Right renal pelvis (tissue), 4 donors: ENCODE measurements at places on chromosomes 7 and 10.

DNA sequence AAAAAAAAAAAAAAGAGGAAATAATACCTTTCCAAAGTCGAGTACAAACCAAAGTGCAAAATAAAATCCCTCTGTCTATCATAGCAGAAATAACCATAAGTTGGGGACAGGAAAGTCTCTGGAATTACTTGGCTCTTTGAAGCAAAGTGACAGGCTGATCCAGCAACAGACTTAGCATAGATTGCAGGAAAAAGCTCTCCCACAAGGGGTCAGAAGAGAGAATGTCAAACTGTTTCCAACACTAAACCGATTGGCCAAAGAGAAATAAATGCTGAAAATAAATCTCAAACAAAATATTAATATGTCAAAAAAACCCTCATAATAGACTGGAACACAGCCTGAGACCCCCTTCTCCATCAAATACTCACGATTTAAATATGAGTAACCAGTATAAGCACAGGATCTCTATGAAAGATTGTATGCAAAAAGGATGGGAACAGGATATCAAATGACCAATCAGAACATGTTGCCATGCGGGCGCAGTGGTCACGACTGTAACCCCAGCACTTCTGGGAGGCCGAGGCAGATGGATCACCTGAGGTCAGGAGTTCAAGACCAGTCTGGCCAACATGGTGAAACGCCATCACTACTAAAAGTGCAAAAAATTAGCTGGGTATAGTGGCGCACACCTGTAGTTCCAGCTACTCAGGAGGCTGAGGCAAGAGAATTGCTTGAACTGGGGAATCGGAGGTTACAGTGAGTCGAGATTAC lies 1000.7 kb upstream of the LRRN3 start:
- no peak for DNase-seq

GRCh38 chr7:32244806-32245345 lies 174.7 kb upstream of the PDE1C start:
- no peak for DNase-seq

DNA sequence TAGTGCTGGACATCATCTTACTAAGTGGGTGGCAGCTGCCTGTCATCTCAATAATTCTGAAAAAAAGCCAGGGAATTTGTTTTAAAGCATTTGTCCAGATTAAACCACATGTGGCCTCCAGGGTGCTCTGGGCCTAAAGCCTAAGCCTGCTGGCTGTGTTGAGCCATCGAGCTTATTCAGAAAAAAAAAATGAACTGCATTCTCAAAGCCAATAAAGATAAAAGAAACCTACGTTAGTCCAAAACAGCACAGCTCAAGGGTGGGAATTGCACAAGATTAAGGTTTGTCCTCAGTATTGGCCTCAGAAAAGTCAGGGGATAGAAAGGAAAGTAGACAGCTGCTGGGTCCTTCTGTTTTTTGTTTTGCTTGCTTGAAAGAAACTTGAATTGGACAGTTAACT lies 22.6 kb upstream of the PRTFDC1 start:
- no peak for DNase-seq

DNA sequence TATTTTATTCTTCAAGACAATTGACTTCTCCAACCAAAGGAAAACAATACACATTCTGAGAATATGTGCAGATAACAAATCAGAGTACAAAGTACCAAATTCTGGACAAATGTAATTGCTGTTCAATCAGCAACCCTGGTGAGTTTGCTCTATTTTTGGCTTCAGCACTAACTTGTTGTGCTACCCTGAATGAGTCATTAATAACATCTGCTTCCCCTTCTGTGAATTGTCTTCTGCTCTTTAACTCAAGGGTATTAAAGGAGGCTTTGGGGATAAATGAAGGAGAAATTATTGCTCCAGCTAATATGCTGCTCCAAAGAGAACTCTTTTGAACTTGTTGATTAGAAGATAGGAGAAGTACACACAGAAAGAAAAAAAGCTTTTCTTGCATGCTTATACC lies 459.3 kb downstream of the HTR7 start:
- no peak for DNase-seq

DNA sequence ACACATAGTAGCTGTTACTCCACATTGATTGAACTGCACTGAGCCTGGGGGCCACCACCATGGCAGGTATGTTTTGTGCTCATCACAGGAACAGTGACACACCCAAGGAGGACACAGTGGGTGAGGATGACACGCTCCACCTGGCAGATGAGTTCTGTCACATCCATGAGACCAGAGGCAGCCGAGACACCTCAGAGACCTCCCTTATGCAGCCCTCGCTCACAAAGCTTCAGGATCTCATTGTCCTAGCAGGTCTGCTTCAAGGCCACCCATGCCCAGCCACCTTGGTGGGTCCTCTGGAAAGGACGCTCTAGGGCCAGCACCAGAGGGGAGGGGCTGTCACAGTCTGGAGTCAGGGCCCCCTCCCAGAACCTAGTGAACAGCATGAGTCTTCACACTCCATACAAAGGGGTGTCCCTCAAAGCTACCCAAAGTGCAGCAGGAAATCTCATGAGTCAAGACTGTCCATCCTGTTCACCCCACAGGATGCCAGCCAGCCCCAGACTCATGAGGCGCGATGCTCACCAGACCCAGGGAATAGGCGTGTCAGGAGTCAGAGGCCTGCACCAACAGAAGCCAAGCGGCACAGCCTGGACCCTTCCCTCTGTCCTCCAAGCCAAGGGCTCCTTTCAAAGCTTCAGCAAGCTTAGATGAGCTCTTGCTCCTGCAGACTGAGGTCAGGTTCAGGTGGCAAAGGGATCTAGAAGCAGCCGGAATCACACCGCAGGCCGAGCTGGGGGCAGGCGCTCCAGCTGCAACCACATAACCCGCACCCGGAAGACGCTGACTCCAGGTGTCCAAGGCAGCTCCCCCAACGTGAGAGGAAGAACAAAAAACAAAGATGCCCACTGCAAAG lies 9.6 kb downstream of the FAM53B start:
- no peak for DNase-seq

DNA sequence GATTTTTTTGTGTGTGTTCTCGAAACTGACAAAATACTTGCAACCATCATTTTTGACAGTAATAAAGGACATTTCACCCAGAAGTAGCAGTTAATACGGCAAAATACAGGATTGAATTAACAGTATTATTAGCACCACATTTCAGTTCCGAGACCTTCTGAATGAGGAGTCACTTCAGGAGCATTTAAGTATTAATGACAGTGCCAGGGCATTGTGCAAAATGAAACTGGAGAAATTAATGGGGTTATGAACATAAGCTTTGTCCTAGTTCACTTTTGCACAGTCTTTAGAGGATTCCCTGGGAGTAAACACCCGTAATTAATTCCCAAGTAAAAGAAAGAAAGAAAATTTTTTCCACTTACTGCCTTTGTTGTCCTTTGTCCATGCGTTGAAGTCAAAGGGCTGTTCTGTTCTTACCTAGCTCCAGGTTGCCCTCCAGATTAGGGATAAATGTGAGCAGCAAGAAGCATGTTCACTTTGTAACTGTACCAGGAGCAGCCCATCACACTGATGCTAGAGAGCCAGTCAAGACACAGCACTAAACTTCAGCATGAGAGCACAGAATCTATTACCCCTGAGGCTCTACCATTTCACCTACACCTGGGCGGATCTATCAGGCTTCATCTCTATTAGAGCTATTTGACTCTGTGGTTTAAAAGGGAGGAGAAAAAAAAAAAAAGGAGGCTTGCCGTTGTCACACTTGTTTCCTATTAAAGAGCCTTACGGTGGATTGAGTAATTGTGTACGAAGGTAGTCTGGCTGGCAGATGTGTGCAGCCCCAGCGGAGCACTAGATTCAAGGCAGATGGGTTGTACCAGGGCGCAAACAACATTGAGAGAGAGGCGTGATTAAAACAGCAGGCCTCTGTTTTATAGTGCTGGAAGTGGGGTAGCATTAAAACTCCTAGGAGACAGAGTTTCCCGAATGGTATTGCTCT lies 297.8 kb upstream of the SEMA3A start:
- no peak for DNase-seq

- no peak for DNase-seq
Measured at GRCh38 chr10:117545141-117546019, 2.8 kb downstream of the EMX2 start.

GRCh38 chr7:149635561-149636329 lies 137.6 kb downstream of the ZNF467 start:
- DNase-seq: no peak

GRCh38 chr7:43658718-43659548 lies 70.4 kb downstream of the COA1 start:
- DNase-seq: no peak

DNA sequence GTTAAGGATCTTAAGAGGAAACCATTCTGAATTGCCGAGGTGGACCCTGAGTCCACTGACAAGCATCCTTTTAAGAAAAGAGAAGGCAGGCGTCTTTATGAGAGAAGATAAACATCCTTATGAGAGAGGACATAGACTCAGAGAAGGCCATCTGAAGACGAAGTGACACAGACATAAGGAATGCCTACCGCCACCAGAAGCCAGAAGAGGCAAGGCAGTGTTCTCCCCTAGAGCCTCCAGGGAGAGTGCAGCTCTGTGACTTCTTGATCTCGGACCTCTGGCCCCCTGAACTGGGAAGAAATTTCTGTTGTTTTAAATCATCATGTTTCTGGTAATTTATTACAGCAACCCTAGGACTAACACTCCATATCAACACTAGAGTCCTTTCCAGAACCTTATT lies 25.2 kb upstream of the ING3 start:
- no peak for DNase-seq

- no peak for DNase-seq
Measured at GRCh38 chr10:34584164-34584563, 230.9 kb downstream of the PARD3 start.

DNA sequence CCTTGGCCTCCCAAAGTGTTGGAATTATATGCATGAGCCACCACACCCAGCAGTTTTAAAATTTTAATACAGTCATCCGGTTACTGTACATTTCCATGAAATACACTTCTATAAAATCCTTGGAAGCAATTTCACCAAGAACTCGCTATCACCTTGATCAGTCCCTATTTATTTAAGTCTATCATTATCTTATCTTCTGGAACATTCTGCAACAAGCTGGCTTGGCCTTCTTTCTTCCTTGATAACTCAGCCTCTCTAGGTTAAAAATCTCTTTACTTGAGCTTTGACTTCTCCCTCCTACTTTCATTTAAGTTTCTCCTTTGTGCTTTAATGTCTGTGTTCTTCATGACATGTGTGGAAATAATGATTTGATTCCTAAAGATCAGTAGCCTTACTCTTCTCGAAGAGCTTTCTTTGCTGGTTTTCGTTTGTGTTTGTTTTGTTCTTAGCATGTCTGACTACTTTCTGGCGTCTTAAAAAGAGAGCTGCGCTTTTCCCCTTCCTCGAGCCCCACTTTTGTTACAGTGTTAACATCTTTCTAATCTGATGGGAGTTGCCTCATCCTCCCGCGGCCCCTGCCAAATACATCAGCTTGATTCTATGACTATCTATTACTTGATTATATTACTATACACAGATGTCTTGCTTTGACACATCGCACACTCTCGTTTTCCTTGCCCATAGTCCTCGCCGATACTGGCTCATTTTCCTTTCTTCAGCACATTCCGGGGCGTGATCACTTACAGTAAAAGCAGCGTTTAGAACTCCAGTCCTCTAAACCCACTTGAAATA lies 11.1 kb upstream of the CALML5 start:
- no peak for DNase-seq

DNA sequence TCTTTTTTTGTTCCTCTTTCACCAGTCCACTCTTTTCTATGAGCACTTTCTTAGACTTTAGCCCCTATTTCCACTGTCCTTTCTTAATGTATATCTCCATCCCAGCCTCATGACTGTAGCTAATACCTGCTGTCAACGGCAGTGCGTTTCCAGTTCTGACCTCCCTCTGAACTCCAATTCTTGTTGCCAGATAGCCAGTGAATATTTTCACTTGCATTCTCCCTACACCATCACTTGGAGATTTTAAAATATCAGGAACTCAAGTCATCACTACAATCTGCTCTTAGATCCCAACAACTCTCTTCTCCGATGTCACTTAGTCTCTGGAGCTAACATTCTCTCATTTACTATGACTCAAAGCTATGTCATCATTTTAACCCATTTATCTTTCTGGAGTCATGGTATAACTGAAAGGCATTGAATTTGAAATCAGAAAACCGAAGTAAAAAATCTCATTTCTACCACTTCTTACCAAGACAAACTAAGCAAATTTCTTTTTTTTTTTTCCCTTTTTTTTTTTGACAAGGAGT lies 5.1 kb upstream of the SLC16A12 start:
- no peak for DNase-seq

- DNase-seq: no peak
Measured at GRCh38 chr10:85003083-85003482, 674.7 kb downstream of the CCSER2 start.

DNA sequence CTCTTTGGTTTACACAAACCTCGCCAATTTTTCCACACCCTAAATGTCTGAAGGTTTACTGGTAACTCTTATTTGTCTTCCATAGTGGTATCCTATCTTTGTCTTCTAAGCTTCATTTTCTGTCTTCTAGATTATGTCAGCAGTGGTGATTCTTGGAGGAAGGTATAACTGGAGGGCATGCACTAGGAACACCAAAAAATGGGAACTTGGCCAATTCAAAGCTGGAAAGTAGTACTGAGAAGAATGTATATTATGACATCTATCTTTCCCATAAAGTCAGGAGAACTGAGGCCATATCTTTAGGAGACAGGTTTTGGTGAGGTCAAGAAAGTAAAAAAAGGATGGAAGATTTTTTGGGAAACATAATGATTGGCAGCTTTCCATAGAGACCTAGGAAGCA lies 113.3 kb downstream of the CPEB3 start:
- no peak for DNase-seq

DNA sequence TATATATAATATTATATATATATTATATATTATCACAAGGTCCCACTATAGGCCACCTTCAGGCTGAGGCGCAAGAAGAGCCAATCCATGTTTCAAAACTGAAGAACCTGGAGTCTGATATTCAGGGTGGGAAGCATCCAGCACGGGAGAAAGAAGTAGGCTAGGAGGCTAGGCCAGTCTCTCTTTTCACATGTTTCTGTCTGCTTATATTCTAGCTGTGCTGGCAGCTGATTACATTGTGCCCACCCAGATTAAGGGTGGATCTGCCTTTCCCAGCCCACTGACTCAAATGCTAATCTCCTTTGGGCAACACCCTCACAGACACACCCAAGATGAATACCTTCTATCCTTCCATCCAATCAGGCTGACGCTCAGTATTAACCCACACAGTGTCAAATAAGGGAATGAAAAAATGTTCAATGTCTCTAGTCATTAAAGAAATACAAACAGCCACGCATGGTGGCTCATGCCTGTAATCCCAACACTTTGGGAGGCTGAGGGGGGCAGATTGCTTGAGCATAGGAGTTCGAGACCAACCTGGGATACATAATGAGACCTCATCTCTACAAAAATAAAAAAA lies 135.4 kb upstream of the PCBD1 start:
- DNase-seq: no peak

- no peak for DNase-seq
Measured at GRCh38 chr7:116500078-116500853, 728 bp downstream of the CAV2 start.

- no peak for DNase-seq
Measured at GRCh38 chr10:100307684-100308083, 21.2 kb upstream of the BLOC1S2 start.
